ENCODE measurements at places on chromosomes 16 and 17. TPM values are rescaled to one million over a fixed set of nuclear protein-coding genes. Genes with fewer than 3 reads are reported as not detected.

GRCh38 chr17:2784864-2785263, 11.4 kb upstream of the RAP1GAP2 start:
- no peak for DNase-seq

DNA sequence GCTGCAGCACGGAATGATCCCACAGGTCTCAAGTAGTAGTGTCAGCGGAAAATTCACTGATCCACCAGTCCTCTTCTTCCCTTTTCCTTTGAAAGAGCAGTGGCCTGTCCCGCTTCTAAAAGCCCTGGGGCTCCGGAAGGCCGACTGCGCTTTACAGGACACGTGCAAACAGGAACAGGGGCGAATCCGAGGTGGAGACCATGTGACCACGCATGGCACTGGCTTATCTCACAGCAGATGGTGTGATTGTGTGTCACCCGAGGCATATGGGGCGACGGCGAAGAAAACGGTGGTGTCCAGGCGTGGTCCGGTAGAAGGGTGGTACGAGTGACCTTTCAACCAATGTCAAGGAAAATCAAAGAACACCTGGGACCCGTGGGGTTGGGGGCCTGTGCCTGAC, 12.0 kb upstream of the KCNJ18 start:
- DNase-seq: no peak

DNA sequence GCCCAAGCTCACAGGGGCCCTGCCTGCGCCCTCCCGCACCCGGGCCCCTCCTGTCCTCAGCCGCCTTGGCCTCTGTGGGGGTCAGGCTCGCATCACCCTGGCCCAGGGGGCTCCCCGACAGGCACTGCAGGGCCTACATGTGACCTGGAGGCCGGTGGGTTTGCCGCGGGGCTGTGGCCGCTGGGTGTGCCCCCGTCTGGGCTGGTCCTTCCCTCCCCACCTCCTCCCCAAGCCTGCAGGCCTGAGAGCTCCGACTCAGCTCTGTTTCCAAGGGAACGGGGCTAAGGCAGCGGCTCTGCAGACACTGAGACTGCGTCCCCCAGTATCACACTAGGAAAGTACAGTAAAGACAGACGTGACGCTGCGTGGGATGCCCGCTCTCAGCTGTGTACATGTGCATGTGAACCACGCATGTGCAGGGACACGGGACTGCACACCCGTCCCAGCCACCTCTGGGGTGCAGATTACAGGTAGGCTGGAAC, 16.5 kb upstream of the WDR45B start:
- DNase-seq: no peak

GRCh38 chr17:2061441-2061958, 6.6 kb downstream of the HIC1 start:
- no peak for DNase-seq

DNA sequence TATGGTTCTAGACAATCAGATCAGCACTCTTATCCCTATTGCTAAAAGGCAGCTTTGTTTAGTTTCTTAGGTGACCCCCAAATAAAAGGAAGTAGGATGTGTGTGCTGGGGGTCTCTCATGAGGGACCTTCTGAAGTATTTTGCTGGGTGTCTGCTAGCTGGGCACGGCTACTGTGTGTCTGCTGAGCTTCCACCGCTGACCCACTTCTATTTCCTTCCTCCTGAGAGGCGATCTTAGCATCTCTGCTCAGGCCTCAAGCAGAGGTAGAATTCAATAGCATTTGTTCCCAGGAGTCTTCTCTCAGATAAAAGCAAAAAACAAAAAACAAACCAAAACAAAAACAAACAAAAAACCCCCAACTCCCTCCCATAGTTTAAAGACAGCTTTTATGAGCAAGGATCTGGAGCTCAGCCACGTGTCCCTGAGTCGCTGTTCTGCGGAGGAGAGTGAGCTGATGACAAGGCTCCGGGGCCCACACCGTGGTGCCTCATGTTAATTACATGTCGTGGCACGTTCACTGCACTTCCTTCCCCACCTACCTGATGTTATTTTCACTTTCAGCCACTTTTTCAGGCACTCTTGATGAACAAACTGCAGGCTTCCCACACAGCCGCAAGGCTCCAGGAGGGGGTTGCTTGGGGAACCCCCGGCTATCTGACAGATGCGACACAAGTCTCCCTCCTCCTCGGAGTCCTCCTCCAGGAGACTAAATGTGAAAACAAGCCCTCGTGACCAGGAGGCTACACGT, 83.5 kb downstream of the MARCHF10 start:
- no peak for DNase-seq

DNA sequence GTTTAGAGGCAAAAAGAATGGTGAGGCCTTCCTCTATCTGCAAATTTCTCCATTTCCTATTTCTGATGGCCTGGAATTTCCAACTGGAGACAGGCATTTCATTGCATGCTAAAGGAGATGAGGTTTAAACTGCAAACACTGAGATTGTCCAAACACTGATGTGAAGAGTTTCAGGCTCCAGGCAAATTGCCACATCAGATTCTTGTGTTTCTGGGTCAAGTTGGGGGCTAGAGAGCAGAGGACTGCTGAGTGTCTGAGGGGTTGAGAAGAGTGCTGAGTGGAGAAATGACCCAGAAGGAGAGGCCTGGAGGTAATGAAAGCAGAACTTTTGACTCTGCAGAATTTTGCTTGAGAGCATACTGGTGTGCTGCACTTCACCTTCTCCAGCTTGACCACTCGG, 216.7 kb upstream of the MPHOSPH6 start:
- DNase-seq: no peak

PRSS36 gene
- total RNA-seq: 0.51 TPM

NOD2 gene
- 1.6 TPM for total RNA-seq

Data from dermis blood vessel endothelial cell (primary cell).